Activated CD4-positive, alpha-beta T cell treated with anti-CD3 and anti-CD28 coated beads for 48 hours (primary cell): ENCODE measurements at places on chromosomes 4 and X.

GRCh38 chrX:13469963-13470684, 99.3 kb upstream of the EGFL6 start:
- no peak for DNase-seq

GRCh38 chr4:52873861-52874343, 11.8 kb downstream of the RASL11B start:
- DNase-seq: no peak

DNA sequence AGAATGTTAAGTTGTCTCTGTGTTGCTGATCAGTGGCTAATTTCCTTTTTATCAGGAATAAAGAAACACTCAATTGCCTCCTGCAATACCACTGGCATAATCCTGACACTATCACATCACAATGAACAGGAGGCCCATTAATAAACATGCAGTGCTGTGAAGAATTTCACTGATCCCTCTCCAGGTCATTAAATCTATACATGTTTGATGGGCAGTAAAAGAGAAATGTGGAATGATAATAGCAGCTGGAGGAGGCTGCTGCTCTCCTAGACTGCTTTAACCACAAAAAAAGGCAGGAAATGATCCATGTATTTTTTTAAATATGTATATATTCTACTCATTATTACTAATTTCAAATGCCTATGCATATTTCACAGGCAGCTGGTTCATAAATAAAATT, 202.1 kb downstream of the CENPC start:
- DNase-seq: no peak

DNA sequence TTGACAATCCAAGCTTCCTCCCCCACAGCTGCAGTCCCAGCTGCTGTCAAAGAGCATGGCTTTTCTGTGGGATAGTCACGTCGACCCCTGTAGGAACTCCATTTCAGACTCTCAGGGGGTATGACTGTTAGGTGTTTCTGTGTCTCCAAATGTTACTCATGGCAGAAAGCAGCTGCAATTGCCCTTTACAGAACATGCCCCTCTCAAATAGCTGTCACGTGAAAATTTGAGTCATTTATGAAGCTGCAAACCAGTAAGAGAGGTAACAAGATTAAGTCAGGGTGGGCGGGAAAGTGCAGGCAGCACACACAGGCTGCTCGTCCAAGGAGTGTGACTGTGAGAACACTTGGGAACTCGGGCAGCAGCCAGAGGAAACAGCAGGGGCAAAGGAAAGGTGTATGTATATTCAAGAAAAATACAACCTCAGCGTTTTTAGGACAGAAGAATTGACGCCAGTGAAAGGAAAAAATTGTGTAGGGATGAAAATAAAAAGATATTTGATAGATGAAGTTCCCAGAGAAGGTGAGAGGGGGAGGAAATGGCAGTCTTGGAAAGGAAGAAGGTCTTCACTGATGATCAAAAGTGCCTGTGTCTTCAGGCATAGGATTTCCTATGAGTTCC, 66.5 kb upstream of the TMEM184C start:
- DNase-seq: no peak

GRCh38 chrX:39969099-39969818, 128.5 kb downstream of the BCOR start:
- peak; percentile 7 for DNase-seq

DNA sequence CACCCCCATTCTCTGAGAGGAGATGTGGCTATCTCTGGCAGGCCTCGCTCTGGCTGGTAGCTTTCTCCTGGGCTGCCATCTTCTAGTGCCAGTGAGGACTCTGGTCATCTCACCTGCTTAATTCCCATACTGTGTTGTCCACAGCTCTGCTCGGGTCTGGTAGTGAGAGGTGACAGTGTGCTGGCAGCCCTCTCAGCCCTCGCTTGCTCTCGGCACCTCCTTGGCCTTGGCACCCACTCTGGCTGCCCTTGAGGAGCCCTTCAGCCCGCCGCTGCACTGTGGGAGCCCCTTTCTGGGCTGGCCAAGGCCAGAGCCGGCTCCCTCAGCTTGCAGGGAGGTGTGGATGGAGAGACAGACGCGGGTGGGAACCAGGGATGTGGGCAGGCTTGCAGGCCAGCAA, 52.7 kb downstream of the CPLX1 start:
- DNase-seq: no peak

- DNase-seq: no peak
Observed at GRCh38 chr4:2925931-2926860, 37.0 kb downstream of the NOP14 start.

DNA sequence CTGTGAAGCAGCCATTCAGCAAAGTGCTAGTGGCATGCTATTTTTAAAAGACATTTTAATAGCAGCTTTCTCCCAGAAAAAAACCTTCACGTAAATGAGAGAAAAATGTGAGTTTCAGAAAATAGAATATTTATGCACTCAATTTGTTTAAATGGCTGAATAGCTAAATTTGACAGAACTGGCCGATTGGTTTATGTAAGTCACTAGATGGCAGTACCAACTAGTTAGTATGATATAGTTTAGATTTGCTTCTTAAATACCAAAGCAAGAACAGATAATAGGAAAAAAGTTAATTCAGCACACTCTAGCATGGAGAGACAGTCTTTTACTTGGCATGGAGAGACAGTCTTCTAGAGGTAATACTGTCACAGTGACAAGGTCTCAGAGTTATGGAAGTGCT, 250.1 kb downstream of the SNCA start:
- DNase-seq: no peak

DNA sequence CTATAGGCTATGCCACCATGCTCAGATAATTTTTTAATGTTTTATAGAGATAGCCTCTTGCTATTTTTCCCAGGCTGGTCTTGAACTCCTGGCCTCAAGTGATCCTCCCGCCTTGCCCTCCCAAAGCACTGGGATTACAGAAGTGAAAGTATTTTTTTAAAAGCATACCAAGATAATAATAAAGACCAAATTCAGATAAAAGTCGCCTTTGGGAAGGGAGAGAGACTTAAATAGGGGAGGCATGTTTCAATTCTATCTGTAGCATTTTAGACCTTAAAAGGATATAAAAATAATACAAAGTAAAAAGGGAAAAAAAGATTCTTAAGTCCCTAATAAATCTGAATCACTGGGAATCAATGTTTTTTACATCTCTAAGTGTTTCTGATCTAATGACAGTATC, 108.9 kb downstream of the AFAP1 start:
- DNase-seq: no peak

GRCh38 chr4:23163647-23164436, 471.1 kb downstream of the GBA3 start:
- DNase-seq: no peak

- DNase-seq: no peak
Observed at GRCh38 chr4:45072981-45073380, 346.6 kb upstream of the GNPDA2 start.

- DNase-seq: no peak
Observed at GRCh38 chr4:34043131-34043530, 2201.2 kb downstream of the ARAP2 start.

- DNase-seq: no peak
Observed at GRCh38 chr4:7323461-7323871, 111.3 kb downstream of the PSAPL1 start.

DNA sequence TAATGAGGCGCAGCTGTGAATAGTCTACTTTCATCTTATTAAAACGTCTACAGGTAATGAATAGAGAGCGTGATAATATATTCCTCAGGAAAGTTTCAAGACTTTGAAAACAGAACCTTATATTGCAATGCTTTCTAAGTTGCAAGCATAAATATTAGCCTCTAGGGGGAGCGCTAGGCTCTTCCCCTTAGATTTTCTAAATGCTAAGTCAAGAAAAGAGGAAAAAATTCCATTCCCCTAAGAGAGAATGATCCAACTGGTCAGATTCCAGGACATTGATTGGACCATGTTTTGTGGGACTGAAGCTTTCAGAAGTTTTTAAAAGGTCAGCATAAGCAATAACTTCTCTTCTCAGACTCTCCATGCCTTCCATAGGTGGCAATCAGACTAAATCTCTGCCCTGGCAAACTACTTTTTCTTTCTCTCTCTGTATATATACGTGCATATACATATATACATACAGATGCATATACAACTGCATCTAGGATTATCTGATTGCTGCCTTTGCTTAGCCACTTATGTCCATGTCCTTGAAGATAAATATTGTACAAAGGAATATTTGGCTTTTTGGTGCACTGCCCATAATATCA, 492.9 kb downstream of the INPP4B start:
- no peak for DNase-seq

DNA sequence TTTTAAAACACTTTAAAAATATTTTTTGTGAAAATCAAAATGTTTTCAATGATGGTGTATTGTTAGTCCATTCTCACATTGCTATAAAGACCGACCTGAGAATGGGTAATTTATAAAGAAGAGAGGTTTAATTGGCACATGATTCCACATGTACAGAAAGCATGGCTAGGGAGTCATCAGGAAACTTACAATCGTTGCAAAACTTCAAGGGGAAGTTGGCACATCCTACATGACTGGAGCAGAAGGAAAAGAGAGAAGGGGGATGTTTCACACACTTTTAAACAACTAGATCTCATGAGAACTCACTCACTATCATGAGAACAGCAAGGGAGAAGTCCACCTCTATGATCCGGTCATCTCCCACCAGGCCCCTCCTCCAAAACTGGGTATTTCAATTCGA, 110.7 kb downstream of the TMEM47 start:
- no peak for DNase-seq

GRCh38 chr4:90025248-90025647, 101.9 kb upstream of the CCSER1 start:
- no peak for DNase-seq

DNA sequence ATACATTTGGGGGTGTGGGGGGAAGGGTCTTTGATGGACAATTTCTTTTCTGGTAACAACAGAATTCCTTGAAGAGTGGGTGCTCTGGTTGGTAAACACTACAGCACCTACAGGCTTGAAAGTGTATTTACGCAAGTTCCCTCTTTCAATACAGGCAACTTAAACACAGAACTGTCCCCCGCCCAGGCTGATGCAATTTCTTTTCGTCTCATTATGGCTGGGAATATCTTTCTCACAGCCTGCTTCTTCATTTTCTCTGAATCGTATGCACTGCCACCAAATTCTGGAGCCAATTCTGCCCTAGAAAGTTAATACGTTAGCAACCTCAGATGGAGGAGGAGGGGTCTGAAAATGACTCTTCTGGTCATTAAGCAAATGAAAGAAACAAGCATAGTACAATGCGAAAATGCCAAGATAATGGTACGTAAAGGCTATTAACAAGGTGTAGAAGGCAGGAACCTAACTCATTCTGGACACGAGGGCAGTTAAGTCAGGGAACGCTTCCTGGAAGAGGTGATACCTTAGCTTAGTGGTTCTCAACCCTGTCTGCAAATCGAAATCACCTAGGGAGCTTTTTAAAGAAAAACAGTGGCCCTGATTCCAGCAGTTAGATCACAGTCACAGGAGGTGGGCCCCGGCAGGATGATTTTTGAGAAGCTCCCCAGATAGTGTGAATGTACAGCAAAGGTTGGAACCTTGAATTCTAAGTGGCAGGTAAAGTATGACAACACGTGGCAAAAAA, 1.0 kb downstream of the AGA start:
- peak; percentile 41 for DNase-seq

DNA sequence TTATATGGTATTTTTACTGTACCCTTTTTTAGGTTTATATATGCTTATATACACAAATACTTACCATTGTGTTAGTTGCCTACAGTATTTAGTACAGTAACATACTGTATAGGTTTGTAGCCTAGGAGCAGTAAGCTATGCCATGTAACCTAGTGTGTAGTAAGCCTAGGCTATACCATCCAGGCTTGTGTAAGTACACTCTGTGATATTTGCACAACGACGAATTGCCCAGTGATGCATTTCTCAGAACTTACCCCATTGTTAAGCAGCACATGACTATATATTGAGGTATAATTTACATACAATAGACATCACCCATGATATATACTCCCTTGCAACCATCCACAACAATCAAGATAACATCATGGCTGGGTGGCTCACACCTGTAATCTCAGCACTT, 40.1 kb downstream of the STAG2 start:
- DNase-seq: no peak

GRCh38 chr4:3637326-3638016, 105.2 kb upstream of the LRPAP1 start:
- DNase-seq: no peak

GRCh38 chr4:2786152-2786671, 6.7 kb upstream of the SH3BP2 start:
- peak; percentile 74 for DNase-seq

- DNase-seq: no peak
Observed at GRCh38 chrX:85108165-85108564, 104.5 kb downstream of the APOOL start.

GRCh38 chrX:35699642-35700041, 98.5 kb upstream of the MAGEB16 start:
- DNase-seq: no peak

DNA sequence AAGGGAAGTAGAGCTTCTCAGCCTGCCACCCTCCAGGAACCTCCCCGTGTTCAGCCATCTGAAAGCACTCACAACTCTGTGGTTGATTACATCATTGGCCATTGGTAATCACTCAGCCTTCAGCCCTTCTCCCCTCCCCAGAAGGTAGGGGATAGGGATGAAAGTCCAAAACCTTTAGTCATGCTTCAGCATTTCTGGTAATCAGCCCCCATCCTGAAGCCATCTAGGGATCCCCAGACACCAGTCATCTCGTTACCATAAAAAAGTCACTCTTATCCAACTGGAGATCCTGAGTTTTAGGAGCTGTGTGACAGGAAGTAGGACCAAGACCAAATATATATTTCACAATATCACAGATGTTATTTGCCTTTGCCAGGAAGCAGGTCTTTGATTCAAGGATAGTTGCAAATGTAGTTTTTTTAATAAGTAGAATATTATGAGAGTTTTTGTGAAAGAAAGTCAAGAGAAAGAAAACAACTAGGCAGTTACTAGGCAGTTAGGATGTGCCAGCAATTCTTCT, 364.6 kb upstream of the NOCT start:
- DNase-seq: no peak

- DNase-seq: peak; percentile 45
Observed at GRCh38 chrX:69503782-69504625, at the start of gene NALF2. Gene NALF2, plus strand, starts transcription at chrX:69504326. Its CDS starts 957 bp downstream, at chrX:69505283.

GRCh38 chr4:4658052-4658451, 116.2 kb upstream of the STX18 start:
- DNase-seq: no peak

DNA sequence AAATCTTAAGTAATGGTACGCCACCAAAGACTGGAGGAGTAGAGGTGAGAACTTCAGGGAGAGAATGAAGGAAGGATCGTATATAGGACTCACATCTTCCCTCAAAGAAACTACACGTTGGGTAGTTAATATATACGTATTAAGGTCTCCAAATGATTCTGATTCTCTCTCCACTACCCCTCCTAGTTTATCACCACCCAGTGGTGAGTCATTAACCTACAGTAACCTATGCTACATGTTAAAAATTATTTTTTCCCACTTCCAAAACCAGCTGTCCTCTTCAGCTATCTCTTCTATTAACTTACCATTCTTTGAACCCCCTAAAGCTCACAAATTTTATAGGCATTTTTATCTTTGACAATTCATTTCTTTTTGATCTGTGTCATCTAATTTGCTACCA, 69.7 kb downstream of the RPS6KA6 start:
- DNase-seq: no peak

DNA sequence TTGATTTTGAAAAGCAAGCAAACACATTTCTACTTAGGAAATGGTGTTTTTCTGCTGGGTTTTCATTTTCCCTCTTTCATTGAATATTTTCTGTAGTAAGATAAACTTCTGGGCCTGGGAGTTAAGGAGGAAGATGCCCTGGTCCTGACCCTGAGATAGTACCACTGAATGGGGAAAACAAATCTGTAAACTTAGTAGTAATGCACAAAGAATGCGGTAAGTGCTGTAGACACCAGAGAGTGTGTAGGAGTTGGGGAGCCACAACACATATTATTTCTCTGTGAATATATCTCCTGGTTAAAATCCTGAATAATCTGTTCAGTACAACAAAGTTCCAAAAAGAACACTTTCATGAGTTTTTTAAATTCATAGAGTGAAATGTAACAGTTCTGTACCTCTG, 178.3 kb downstream of the MAPK10 start:
- DNase-seq: no peak
